ENCODE measurements at places on chromosomes 2 and 18.

DNA sequence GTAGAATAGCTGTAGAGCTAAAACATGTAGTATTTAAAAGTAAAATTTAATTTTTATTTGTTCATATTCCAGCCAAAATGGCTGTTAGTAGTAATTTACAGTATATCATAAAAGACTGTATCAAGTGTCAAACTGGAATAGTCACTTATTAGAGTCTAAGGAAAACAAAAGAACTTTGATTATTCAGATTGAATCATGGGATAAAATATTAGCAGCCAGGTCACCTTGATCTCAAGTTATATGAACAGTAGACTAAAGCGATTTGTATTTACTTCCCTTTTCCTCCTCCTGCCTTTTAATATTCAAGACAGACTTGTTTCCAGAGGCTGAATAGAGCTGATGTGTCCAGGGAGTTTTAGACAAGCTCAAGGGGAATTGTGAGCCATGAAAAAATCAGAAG lies 54.4 kb downstream of the PMAIP1 start:
- no peak overlapping the region for H3K27ac ChIP-seq
- H3K27me3 ChIP-seq: no peaks in the 10 kb centered on the region
- DNase-seq: no peak
- no peaks in the 10 kb centered on the region for H3K4me1 ChIP-seq
- no peak overlapping the region for H3K4me3 ChIP-seq

- DNase-seq: no peak
- no peaks in the 10 kb centered on the region for H3K27me3 ChIP-seq
- H3K4me3 ChIP-seq: no peak overlapping the region
- no peaks in the 10 kb centered on the region for H3K36me3 ChIP-seq
- no peaks in the 10 kb centered on the region for H3K4me1 ChIP-seq
These were observed 7.9 kb downstream of the MAP2 start for GRCh38 chr2:209431701-209432100.

DNA sequence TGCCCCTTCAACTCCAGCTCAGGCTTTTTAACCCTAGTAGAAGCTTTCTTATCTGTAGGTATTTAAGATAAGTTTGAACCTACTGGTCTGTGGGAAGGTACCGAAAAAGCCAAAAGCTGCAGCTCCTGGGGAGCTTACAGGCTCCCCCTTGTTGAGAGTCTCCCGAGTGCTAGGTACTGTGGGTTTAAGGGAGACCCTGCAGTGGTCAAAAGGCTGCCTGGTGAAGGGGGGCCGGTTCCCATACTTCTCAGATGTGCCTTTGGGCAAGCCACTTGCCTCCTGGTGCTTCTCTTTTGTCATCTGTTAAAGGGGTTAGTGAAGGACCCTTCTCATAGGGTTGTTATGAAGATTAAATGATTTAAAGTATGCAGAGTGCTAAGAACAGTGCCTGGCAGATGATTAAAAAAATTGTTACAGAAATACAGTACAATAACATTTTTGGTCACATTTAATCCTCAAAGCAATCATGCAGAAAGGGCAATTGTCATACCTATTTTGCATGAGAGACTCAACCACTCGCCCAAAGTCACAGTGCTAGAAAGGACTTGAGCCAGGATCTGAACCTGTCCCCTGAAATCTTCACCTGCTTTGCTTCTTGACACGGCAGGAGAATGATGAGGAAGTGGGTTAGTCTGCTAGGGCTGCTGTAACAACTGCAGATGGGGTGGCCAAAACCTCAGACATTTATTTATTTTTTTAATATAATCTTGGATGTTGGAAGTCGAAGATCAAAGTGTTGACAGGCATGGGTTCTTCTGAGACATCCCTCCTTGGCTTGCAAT lies 62.5 kb downstream of the NEDD4L start:
- no peak for DNase-seq
- H3K27ac ChIP-seq: no peak overlapping the region
- H3K27me3 ChIP-seq: no peaks in the 10 kb centered on the region
- no peaks in the 10 kb centered on the region for H3K36me3 ChIP-seq
- H3K4me3 ChIP-seq: no peak overlapping the region

DNA sequence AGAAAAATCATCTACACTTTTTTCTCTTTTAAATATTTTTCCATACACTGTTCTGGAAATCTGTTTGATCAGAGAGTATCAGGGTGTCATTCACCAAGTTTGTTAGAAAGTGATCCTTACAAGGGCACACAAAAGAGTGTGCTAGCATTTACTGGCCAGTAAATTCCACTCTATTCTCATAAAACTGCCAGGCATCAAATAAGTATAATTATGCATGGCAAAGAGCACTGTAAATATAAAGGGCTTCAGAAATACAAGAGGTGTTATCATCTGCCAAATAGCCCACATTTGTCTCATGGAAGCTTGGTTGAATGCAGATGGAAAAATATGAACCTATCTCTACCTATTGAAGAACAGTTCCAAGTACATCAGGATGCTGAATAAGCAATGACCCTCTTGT lies 847.3 kb upstream of the ACVR2A start:
- H3K36me3 ChIP-seq: no peaks in the 10 kb centered on the region
- H3K4me3 ChIP-seq: no peak overlapping the region
- H3K4me1 ChIP-seq: no peaks in the 10 kb centered on the region
- H3K27me3 ChIP-seq: no peaks in the 10 kb centered on the region

GRCh38 chr2:241218131-241219029 lies 29.9 kb downstream of the ANO7 start:
- peak overlapping the region; percentile 47 for H3K27ac ChIP-seq
- no peaks in the 10 kb centered on the region for H3K36me3 ChIP-seq
- peaks cover 7% of the 10 kb centered on the region for H3K4me1 ChIP-seq
- peak; percentile 58 for DNase-seq

- no peaks in the 10 kb centered on the region for H3K4me1 ChIP-seq
- H3K4me3 ChIP-seq: no peak overlapping the region
- no peak for DNase-seq
- H3K27ac ChIP-seq: no peak overlapping the region
These were observed 641.5 kb upstream of the SETBP1 start for GRCh38 chr18:44039216-44039615.

GRCh38 chr18:35637227-35637626 lies 55.7 kb downstream of the GALNT1 start:
- no peaks in the 10 kb centered on the region for H3K27me3 ChIP-seq
- H3K4me1 ChIP-seq: no peaks in the 10 kb centered on the region
- H3K36me3 ChIP-seq: no peaks in the 10 kb centered on the region
- H3K27ac ChIP-seq: no peak overlapping the region
- no peak overlapping the region for H3K4me3 ChIP-seq

DNA sequence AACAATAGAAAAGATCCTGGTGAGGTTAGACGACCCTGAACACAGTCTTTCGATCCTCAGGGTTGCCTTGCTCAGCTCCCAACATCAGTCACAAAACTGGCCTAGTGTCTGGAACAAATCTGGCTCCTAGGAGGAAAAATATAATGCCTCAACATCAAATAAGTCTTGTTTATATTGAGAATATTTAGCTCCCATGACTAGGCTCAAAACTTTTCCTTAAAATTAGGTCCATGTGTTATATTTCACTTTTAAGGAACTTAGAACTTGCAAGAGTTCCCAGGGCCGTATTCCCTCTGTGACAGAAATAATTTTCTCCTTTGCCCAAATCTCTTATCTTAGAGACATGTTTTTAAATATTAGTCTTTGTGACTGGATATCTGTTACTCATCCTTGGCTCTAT lies 819.7 kb upstream of the ZEB2 start:
- H3K36me3 ChIP-seq: no peaks in the 10 kb centered on the region
- H3K27me3 ChIP-seq: no peaks in the 10 kb centered on the region
- H3K4me3 ChIP-seq: no peak overlapping the region
- no peaks in the 10 kb centered on the region for H3K4me1 ChIP-seq
- DNase-seq: no peak

- no peaks in the 10 kb centered on the region for H3K27me3 ChIP-seq
- H3K36me3 ChIP-seq: no peaks in the 10 kb centered on the region
- peak; percentile 77 for DNase-seq
- no peak overlapping the region for H3K4me3 ChIP-seq
These were observed 33.6 kb upstream of the RNF149 start for GRCh38 chr2:101341901-101342624.

DNA sequence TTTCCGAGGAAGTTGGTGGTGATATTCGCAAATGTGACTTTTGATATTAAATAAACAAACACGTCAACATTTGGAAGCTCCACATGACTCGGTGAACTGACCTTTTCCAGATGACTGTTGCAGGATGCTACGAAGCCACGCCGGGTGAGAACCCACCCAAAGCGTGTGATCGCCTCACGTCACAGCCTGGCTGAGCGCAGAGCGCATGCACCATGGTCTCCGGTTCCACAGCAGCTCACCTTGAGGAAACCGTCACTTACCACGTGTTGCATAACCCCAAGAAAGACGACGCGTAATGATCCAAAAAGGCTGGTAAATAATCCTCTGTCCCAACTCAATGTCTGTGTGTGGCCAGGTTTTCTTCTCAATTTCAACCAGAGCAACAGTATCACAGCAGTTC lies 64.5 kb upstream of the CTDP1 start:
- DNase-seq: no peak
- H3K27ac ChIP-seq: no peak overlapping the region
- no peak overlapping the region for H3K4me3 ChIP-seq
- H3K27me3 ChIP-seq: no peaks in the 10 kb centered on the region
- H3K36me3 ChIP-seq: no peaks in the 10 kb centered on the region

GRCh38 chr2:36480636-36481035 lies 117.3 kb downstream of the FEZ2 start:
- H3K4me1 ChIP-seq: peaks cover 10% of the 10 kb centered on the region
- DNase-seq: no peak
- peaks cover 47% of the 10 kb centered on the region for H3K36me3 ChIP-seq
- no peak overlapping the region for H3K4me3 ChIP-seq

DNA sequence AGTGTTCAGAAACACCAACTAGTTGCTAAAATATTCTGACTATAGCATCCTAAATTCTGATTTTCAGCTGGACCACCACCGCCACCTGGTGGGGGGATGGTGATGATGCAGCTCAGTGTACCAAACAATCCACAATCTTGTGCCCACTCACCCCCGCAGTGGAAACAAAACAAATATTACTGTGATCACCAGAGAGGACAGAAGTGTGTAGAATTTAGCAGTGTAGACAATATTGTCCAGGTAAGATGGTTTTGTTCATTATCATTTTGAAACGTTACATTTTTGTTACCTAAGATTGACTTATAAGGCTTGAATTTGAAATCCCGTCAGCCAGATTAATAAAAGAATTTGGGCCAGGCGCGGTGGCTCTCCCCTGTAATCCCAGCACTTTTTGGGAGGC lies 31.7 kb upstream of the UBXN4 start:
- H3K27me3 ChIP-seq: no peaks in the 10 kb centered on the region
- no peak overlapping the region for H3K4me3 ChIP-seq
- no peak overlapping the region for H3K27ac ChIP-seq
- H3K36me3 ChIP-seq: peaks cover 1% of the 10 kb centered on the region
- peak; percentile 26 for DNase-seq

DNA sequence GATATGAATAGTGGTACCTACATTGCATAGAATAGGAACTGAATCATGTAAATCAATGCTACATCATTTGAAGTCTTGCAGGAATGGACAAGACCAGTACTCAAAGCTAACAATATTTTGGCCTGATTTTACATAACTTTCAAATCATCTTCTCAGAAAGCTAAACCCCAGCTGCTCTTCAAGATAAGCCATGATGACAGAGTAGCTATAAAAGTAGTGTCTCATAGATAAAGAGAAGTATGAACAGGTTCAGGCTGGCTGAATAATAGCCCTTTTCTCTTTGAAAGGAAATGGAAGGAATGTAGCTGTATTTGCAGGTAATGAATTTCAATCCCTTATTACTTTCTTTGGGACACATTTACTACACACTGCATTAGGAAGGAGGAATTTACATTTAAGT lies 28.2 kb downstream of the TSPYL6 start:
- H3K27me3 ChIP-seq: no peaks in the 10 kb centered on the region
- H3K27ac ChIP-seq: no peak overlapping the region
- H3K36me3 ChIP-seq: no peaks in the 10 kb centered on the region
- no peak for DNase-seq
- H3K4me3 ChIP-seq: no peak overlapping the region
- H3K4me1 ChIP-seq: peaks cover 24% of the 10 kb centered on the region

GRCh38 chr2:221197225-221197856 lies 374.8 kb downstream of the EPHA4 start:
- H3K27me3 ChIP-seq: no peaks in the 10 kb centered on the region
- H3K36me3 ChIP-seq: no peaks in the 10 kb centered on the region

GRCh38 chr2:173898178-173898668 lies 67.0 kb downstream of the SP3 start:
- DNase-seq: no peak
- H3K27ac ChIP-seq: no peak overlapping the region
- H3K36me3 ChIP-seq: no peaks in the 10 kb centered on the region
- no peaks in the 10 kb centered on the region for H3K27me3 ChIP-seq
- no peak overlapping the region for H3K4me3 ChIP-seq

- peaks cover 9% of the 10 kb centered on the region for H3K4me1 ChIP-seq
- DNase-seq: no peak
- H3K27me3 ChIP-seq: no peaks in the 10 kb centered on the region
- no peak overlapping the region for H3K27ac ChIP-seq
- no peak overlapping the region for H3K4me3 ChIP-seq
These were observed 1.8 kb upstream of the ZC3H8 start for GRCh38 chr2:112256654-112257053.

GRCh38 chr2:67650291-67651133 lies 253.4 kb downstream of the ETAA1 start:
- H3K36me3 ChIP-seq: no peaks in the 10 kb centered on the region
- no peaks in the 10 kb centered on the region for H3K27me3 ChIP-seq
- no peak overlapping the region for H3K4me3 ChIP-seq
- peak overlapping the region; percentile 77 for H3K27ac ChIP-seq
- DNase-seq: peak; percentile 82

GRCh38 chr2:27000228-27000627 lies 29.8 kb downstream of the MAPRE3 start:
- no peaks in the 10 kb centered on the region for H3K27me3 ChIP-seq
- H3K4me1 ChIP-seq: no peaks in the 10 kb centered on the region
- H3K36me3 ChIP-seq: no peaks in the 10 kb centered on the region
- H3K4me3 ChIP-seq: no peak overlapping the region
- H3K27ac ChIP-seq: no peak overlapping the region

DNA sequence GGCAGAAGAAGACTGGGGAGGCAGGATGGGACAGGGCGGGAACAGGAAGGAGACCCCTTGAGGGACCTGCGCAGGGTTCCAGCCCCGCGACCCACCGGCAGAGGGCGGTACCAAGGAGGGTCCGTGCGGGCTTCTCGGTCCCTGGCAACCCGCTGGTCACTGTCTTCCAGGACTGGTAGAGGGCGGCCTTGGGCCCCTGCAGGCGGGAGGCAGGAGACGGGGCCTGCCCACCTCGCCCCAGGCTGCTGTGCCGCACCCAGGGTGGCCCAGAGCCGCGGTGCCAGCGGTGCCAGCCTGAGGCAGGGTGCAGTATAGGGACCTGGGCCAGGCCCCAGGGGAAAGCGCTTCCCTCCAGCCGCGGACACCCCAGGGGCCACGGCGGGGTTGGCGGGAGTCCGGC lies 34.5 kb downstream of the NEURL3 start:
- peak; percentile 75 for DNase-seq
- H3K27me3 ChIP-seq: peaks cover 9% of the 10 kb centered on the region
- peaks cover 7% of the 10 kb centered on the region for H3K4me1 ChIP-seq
- no peak overlapping the region for H3K4me3 ChIP-seq

All from heart right ventricle (tissue), 16 donors.